ENCODE measurements at places on chromosomes 3 and 15.

- no peak for DNase-seq
Measured at GRCh38 chr3:27511724-27512422, 27.7 kb upstream of the SLC4A7 start.

GRCh38 chr3:57805674-57806073, 49.6 kb downstream of the SLMAP start:
- no peak for DNase-seq

DNA sequence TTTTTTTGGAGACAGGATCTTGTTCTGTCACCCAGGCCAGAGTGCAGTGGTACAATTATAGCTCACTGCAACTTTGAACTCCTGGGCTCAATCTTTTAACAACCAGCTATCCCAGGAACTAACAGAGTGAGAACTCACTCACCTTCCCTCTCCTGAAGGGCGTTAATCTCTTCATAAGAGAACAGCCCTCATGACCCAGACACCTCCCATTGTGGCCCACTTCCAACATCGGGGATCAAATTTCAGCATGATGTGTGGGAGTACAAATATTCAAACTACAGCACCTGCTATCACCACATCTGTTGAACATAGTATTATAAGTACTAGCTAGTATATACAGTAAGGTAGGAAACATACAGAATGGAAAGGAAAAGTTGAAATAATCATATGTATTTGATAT, 132.5 kb downstream of the DOCK3 start:
- peak; percentile 67 for DNase-seq

DNA sequence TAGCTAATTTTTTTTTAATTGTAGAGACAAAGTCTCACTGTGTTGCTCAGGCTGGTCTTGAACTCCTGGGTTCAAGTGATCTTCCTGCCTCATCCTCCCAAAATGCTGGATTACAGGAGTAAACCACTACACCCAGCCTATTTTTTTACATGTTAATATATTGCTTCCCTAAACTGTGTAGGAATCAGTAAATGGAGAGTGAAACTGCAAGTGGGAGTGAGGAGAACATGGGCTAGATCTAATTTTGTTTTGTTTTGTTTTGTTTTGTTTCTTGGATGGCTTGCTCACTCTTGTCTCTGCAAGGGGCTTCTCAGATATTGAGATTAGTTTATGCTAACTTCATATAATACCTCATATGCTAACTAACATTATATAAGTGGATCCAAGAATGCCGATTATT, 31.5 kb downstream of the PARP15 start:
- DNase-seq: no peak

- no peak for DNase-seq
Measured at GRCh38 chr3:139774560-139775302, 97.0 kb upstream of the NMNAT3 start.

GRCh38 chr3:171614318-171614921, 154.2 kb upstream of the TNIK start:
- DNase-seq: no peak

- DNase-seq: peak; percentile 41
Measured at GRCh38 chr15:100764778-100765466, 114.7 kb upstream of the ALDH1A3 start.

- no peak for DNase-seq
Measured at GRCh38 chr15:100437261-100437660, 91.5 kb downstream of the CERS3 start.

- no peak for DNase-seq
Measured at GRCh38 chr3:152461460-152461859, 192.7 kb downstream of the MBNL1 start.

DNA sequence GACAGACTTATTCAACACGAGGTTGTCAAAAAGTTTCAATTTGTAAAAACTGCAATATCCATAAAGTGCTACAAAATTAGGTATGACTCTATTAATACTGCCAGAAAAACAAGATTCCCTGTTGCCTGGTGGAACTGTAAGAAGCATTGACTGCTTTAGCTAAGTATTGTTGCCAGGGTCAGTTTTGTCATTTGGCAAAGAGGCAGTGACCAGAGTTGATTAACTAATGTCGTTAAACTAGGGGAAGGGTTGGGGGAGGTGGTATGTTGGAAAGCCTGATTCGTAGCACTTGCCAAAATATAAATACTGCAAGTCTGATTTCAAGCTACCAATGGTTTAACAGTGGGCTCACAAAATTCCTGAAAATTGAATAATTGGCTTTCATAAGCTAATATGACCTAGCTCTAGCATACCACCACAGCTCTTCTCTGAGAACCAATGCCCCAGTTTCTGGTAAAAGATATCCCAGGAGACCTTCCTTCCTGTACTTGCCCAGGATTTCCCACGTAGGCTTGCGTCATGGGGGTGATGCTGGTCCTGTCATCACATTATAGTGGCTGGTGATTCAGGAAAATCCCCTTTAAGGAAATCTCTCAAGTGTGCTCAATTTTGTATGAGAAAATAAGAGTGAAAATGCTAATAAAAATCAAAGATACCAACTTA, 266.4 kb upstream of the TBC1D5 start:
- DNase-seq: no peak

GRCh38 chr15:39512643-39513042, 68.2 kb upstream of the THBS1 start:
- DNase-seq: no peak

GRCh38 chr3:179227349-179227748, 23.6 kb downstream of the KCNMB3 start:
- DNase-seq: no peak

DNA sequence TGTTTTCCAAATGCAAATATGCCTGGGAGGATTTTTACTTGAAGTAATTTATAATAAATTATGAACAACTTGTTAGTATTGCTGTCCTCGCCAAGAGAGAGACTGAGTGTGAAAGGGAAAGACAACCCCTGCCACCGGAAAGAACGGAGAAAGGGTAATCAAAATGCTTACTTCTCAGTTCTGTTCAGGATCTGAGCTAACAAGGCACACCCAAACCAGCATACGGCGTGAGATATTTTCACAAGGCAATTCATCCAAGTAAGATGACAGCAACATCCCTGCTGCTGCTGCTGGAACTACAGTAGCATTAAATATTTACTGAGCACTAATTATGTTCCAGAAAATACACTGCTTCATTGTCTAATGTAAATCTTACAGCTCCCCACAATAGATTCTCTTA, 96.1 kb downstream of the KBTBD8 start:
- DNase-seq: no peak

- no peak for DNase-seq
Measured at GRCh38 chr3:134334901-134335280, 39.4 kb downstream of the AMOTL2 start.

GRCh38 chr3:183180110-183180783, 17.7 kb upstream of the LAMP3 start:
- DNase-seq: no peak
